T-helper 9 cell (primary cell): ENCODE measurements at places on chromosomes 2 and 18.

DNA sequence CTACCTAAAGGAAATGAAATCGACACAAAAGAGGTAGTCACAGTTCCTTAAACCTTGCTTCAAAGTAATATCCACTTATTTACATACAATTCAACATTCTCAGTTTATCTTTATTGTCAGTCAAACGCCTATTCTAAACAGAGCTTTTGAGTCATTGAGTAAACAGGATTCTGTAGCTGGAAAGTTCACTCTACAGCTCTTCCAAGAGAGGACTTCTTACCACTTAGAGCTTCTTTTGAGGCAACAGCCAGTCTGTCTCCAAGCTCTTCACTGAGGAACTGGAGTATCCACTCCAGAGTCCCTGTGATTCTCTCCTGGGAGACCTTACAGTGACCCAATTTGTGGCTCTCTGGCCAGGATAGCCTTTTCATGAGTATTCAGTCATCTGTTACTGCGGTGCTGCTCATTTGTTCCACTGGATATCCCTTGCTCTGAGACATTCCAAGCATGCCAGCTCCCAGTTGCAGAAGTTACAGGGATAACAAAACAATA lies 210.9 kb upstream of the OSR1 start:
- no peak for DNase-seq

GRCh38 chr2:197453914-197454398 lies 604 bp downstream of the COQ10B start:
- no peak for DNase-seq

- DNase-seq = no peak
Observed at GRCh38 chr18:58026395-58026794, 17.6 kb upstream of the NEDD4L start.

DNA sequence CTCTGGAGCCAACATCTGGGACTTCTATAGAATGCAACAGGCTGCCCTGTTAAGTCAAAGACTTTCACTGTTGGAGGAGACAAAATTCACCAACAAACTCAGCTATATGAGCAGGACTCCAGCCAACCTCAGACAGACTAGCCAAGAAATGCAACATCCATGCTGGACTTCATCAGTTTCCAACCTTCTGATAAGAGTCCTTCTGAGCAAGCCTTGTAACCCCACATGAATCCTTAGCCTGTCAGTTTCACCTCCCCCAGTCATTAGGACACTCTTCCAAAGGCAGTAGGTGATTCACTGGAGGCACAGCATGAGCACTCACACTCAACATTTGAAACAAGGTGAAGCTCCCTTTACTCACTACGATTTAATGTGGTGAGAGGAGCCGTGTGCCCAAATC lies 5.8 kb downstream of the TBC1D8 start:
- no peak for DNase-seq

DNA sequence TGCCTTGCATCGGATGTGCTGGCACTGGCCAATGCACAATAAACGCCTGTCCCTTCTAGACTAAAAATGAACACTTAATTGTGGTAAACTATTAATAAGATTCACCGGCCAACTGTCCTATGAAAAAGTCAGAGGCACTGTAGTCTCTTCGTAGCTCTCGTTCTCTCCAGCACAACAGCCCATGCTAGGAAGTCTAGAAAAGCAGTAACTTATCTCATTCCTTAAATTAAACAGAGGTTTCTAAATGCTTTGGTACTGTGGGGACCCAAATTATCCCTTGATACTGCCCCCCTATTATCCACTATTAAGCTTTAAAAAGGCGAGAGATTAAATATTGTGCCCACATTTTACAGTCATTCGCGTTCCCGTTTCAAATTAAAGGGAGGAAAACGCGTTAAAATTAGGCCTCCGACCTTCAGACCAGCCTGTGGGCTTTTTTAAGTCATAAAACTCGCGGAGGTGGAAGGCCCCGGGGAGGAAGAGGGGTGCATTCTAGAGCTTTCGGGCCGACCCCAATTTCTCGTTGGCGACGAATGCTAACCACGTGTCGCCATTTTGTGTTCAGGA lies 1.5 kb upstream of the PCBP1 start:
- no peak for DNase-seq

- no peak for DNase-seq
Observed at GRCh38 chr2:169320561-169320960, 41.8 kb downstream of the LRP2 start.

GRCh38 chr18:63889626-63890025 lies 2.1 kb downstream of the SERPINB2 start:
- DNase-seq = no peak

- DNase-seq = no peak
Observed at GRCh38 chr2:222813177-222813843, 47.5 kb upstream of the ACSL3 start.

DNA sequence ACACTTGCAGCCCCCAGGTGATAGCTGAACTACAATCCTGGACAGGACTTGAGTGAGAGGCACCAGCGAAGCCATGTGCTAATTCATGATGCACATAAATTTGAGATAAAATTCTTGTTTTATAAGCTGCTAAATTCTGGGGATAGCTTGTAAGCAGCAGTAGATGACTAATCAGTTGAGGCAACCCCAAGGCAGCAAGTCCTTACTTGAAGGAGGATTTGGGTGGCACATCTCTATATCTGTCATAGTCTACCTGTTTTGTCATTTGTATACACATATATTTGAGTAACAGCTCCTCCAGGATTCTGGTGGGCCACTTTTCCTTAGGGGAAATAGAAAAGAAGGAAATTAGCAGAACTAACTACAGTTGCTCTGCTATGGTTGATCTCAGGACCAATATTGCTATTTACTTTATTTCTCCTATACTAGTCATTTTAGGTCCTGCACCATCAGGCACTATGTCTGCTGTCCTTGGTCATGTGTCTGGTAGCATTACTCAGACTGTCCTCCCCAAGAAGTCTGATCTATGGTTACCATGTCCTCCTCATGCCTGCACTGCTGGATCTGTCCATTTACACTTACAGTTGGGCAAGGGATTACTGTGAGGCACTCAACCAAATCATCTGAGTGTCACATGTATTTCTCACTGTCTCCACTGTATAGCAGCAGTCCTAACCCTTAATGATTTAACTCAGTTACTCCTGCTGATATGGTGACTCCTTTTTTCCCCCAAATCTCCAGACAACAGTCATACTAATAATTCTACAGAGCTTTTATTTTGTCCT lies 436.0 kb upstream of the CWC22 start:
- DNase-seq = no peak

- DNase-seq = no peak
Observed at GRCh38 chr2:152815634-152816257, 97.3 kb downstream of the ARL6IP6 start.

DNA sequence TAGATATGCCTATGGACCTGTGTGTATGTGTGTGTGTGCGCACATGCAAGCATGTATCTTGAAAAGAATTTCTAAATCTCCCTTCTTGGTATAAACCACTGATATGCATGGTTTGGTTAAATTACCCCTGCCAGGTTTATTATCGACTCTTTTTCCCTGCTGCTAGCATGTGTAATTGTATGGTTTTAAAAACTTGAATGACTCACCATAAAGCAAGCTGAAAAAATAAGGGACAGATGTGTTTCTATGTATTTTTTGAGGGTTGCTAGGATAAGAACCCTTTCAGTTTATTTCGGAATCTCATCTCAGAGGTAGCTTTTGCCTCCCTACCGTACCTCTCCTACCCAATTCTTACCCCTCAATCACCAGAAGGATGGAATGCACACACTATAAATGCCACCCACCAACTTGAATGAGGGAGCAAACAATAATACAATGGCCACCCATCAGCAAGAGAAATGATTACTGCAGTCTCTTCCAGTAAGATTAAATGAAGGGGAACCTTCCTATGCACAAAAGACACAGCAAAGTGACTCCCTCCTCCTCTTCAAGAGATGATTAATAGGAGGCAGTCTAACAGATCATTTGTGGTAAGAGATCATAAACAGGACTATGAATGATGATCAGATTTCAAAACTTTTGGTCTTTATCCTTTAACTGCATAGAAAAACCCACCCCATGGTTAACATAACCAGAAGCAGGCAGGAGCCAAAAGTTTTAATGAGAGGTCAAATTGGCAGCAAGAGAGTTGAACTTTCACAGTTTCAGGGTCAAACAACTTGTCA lies 357.2 kb downstream of the SATB2 start:
- no peak for DNase-seq

DNA sequence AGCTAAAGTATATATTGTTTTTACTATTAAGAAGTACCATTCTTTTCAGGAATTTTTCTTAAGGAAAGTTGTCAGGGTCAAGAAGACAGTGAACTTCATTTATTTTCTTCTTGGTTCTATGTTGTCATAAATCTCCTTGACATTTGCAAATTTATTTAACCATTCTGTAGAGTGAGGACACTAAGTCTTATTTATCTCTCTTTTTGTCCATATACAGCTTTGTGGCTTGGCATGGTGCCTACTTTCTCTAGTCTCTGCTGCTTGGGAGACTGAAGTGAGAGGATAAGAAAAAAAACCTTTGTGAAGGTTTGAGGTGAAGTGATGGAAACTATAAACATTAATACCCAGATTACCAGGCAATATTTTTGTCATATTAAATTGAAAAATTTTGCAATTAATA lies 1389.4 kb downstream of the SUCLG1 start:
- DNase-seq = no peak

DNA sequence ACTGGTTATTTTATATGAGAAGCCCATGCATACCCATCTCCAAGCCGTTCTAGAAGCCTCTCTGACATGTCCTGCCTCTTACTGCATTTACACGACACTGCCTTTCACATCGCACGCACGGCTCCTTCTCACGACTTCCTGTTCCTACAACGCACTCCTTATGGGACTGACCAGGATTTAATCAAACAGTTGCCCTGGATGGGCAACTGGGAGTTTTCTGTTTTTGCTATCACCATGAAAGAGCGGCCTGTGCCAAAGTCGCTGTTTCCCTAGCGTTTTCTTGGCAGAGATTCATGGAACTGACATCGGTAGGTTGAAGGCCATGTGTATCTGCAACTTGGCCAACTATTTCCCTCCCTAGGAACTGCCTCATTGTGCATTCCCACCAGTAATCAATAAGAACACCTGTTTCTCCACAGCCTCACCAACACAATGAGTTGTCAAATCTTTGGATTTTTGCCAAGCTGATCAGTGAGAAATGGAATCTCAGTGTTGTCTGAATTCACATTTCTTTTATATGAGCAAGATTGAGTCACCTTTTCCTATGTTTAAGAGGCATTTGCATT lies 97.2 kb upstream of the OTOS start:
- DNase-seq = no peak

DNA sequence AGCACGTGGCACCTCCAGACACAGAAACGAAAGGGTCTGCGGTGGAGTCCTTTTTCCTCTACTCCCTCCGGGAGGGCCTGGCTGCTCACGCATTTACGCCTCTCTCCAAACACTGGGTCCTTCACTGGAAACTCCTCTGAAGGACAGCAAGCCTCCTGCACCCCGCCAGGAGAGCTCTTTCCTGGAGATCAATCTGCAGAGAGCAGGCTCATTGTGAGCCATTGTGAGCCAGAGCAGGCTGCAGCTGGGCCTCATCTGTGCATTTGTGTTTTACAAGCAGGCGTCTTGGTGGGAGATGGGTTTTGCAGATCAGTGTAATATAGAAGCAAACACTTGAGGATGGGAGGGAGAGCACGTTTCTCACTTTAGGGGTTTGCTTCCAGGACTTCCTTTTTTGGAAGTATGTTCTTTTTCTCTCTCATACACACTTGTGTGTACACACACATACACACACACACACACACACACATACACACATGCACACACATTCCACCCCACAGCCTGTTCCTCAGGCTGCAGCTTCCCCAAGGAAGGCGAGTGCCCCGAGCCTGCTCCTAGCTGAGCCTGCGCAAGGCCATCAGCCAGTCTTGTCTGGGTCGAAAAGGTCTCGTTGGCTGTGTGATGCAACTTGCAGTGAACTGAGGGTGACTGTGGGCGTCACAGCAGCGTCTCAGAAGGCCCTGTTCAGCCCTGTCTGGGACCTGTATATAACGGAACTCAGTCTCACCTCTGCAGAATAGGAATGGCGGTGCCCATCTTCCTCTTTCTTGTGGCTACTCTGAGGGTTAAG lies 163.5 kb downstream of the GLI2 start:
- no peak for DNase-seq

DNA sequence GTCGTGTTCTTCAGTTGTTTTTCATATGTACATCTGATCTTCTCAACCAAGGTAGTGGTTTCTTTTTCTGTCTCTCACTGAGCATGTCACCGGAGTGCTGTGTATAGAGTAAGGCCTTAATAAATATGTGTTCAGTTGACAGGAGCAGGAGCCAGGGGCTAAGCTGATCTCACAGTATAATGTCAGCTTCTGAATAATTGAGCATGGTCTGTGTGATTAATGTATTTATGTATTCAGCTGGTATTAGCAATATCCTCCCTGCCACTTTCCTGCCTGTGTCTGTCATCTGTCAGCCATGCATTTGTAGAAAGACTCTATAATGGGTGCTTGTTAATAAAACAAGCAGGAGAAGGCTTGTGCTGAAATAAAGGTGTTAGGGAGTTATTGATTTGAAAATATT lies 198.9 kb downstream of the ADCYAP1 start:
- DNase-seq = no peak

DNA sequence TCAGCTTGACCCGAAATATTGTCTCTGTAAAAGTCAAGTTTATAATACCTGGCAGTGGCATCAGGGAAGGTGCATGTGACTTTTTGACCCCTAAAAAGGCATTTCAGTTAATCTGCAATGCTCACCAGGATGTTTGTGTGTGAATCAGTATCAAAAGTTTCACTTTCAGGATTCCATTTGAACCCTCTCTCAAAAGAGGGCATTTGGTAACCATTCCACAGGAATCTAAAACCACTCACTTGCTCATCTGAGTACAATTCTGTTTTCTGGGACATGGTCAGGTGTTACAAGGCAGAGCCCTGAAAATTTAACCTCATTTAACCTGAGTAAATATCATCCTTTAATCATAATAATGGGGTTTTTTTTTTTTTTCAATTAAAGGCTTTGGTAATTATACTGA lies 77.9 kb upstream of the KLF7 start:
- no peak for DNase-seq

- no peak for DNase-seq
Observed at GRCh38 chr2:77009307-77009706, 512.9 kb downstream of the LRRTM4 start.

GRCh38 chr18:3485153-3486149 lies 35.5 kb downstream of the TGIF1 start:
- DNase-seq = no peak

GRCh38 chr2:8607606-8608005 lies 74.2 kb upstream of the ID2 start:
- DNase-seq = no peak

DNA sequence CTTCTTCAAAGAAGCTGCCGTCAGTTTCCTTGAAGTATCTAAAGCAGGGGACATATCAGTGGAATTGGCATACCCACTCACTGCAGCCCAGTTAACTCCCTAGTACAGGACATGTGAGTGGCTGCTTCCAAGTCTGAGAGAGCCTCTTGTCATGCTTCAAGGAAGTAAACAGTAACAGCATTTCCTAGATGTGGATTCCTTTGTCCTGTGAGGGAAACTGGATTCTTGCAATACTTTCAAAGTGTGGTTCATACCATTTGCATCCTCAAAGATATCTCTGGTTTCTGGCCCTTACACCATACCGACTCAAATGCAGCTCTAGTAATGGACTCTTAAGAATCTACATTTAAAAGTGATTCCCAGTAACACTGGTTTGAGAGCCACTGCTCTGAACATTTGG lies 87.2 kb downstream of the ESCO1 start:
- no peak for DNase-seq

- no peak for DNase-seq
Observed at GRCh38 chr2:66601624-66602023, 166.7 kb downstream of the MEIS1 start.
